Cardiac muscle cell (in vitro differentiated cells and primary cell): ENCODE measurements at places on chromosomes 16 and 17. TPM values are rescaled to one million over a fixed set of nuclear protein-coding genes. Genes with fewer than 3 reads are reported as not detected.

DNA sequence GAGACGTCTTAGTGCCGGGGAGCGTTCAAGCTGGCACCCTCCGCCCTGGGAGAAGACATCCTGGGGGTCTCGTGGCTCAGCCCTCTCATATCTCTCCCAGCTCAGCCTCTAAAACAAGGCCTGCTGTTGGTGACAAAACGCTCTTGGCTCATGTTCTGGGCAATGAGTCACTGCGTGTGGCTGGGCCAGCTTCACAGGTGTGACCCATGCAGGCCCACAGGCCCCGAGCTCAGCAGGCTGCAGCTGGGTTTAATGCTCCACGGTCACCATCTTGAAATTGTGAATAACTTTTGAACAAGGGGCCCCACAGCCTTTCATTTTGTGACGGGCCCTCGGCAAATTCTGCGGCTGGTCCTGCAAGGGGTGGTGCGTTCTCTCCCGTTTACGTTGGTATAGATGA is 22.4 kb downstream of the GAA start:
- peak; percentile 24 for DNase-seq

DNA sequence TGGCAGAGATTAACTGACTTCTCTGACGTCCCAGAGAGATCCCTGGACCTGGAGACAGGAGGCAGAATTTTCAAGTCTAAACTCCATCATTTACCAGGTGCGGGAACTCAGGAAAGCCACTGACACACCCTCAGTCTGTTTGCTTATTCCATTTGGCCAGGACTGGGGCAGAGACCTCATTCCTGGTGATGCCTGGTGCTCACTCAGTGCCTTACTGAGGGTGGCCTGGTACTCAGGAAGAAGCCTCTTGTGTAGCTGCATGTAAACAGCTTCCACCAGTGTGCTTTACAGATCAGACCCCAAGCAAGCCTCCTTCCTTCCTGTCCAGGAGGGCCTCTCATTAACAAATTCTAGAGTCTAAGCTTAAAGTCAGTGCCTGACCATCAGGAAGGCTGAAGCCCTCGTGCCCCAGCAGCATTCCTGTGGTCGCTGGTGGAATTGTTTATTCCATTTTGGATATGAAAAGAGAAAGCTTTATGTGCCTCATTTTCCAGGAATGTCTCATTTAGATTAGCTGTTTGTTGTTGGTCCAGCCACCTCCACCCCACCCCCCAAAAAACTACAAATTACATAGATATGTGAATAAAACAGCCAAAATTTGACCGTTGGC is 236.1 kb upstream of the CDH5 start:
- peak; percentile 93 for DNase-seq

GRCh38 chr16:9798474-9798873 is 383.8 kb downstream of the GRIN2A start:
- DNase-seq, result no peak

DNA sequence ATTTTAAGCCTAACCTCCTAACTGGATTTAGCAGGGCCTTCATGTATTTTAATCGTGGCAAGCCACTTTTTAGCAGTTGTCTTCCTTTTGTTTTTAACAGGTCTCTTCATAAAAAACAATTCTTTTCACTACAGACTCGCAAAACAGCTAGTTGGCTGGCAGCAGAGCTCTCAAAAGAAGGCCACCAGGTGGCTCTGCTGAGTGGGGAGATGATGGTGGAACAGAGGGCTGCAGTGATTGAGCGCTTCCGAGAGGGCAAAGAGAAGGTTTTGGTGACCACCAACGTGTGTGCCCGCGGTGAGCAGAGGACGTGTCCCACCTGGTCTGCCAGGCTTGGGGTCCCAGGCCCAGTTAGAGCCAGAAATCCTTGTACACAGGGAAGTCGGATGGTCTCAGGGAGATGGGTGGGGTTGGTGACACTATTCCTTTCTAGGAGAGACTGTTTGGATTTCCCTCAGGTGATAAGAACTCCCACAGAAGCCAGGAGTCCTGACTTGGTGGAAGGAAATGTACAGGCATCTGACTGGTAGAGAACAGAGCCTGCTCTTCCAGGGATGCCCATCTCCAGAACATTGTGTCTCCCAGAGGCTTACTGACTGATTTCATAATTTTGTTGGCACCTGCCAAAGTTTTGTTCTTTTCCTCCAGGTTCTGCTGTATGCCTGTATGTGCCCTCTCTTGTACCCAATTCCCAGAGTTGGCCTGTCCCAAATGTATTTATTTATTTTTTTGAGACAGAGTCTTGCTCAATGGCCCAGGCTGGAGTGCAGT is 14.9 kb upstream of the DDX19A start:
- DNase-seq, result peak; percentile 9

DNA sequence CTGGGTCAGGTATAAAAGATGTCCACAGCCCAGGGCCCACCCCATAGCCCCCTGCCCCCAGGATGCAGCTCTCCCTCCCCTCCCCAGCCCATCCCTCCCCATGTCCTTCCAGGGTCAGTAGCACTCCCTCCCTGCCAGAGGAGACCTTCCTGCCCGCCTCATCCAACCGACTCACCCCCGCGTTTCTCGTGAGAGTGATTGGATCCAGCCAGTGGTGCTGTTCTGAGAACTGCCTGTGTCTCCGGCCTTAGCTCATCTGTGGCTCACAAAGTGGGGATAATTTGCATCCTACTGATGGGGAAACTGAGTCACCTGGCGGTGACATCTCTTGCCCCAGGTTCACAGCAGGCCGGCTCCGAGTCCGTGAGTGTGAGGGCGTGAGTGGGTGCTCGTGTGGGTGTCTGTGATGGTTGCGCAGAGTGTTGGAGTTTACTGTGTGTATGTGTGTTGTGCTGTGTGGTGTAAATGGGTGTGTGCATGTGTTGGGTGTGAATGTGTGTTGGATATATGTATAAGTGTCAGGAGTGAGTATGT is 90.7 kb upstream of the GSE1 start:
- DNase-seq, result no peak

DNA sequence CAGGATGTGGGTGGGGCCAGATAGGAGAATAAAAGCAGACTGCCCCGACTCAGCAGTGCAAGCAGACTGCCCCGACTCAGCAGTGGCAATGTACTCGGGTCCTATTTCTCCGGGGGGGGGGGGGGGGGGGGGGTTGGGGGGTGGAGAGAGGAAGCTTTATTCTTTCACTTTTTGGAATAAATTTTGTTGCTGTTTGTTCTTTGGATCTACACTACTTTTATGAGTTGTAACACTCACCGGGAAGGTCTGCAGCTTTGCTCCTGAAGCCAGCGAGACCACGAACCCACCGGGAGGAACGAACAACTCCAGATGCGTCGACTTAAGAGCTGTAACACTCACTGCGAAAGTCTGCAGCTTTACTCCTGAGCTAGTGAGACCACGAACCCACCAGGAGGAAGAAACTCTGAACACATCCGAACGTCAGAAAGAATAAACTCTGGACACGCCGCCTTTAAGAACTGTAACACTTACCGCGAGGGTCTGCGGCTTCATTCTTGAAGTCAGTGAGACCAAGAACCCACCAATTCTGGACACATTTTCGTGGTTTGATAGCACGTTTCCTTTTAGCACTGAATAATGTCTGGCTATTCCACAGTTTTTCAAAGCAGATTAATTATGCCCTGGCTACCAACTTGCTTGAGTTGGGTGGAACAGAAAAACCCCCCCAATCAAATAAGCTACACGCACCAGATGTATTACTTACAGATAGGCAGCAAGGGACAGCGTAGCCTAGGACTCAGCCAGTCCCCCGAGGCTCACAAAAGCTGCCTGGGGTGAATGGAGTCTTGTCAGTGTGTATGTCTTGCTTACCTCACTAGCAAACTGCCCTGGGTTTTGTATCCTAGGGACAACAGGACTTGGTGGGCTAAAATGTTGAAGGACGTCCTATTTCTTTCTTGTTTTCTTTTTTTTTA is 11.9 kb downstream of the FZD2 start:
- DNase-seq, result no peak

DNA sequence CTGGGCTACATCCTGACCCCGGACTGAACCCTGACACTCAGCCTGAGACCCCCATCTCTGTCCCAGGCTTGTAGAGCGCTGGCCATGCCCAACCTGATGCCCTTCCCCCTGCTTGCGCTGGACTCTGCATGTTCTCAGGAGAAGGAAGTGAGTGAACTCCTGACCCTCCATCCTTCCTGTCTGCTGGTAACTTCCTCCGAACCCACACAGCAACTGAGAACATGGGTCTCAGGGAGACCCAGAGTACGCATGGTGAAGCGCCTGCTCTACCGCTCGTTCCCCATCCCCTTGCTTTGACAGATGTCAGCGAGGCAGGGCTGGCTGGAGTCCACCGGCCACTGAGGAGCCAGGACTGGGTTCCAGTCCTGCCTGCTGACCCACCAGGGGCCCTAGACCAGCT is 6.1 kb downstream of the CAMKK1 start:
- no peak for DNase-seq

DNA sequence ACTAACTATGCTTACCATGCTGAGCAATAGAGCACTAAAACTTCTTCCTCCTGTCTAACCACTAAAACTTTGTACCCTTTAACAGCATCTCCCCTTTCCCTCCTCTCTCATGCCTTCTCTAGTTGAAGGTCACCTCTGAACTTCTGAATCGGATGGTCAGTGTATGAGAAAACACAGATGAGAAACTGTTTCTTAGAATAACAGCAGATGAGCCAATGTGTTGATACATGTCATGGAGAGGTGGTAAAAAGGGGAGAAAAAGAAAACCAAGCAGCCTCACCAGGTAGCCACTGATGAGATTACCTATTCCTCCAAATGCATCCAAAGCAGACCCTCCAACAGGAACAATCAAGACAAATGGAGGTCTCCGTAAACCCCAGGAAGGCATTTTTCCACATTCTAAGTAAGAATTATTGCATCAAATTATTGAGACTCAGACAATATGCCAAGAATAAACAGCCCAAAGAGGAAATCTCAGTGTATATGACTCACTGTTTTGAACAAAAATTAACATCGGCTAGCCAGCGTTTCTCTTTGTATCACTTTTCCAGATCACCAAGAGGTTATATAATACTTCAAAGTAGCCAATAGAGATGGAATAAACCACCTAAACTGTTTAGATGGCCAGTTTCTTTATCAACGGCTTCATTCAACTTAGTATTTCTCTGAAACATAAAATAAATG is 793.3 kb upstream of the SOX9 start:
- no peak for DNase-seq

DNA sequence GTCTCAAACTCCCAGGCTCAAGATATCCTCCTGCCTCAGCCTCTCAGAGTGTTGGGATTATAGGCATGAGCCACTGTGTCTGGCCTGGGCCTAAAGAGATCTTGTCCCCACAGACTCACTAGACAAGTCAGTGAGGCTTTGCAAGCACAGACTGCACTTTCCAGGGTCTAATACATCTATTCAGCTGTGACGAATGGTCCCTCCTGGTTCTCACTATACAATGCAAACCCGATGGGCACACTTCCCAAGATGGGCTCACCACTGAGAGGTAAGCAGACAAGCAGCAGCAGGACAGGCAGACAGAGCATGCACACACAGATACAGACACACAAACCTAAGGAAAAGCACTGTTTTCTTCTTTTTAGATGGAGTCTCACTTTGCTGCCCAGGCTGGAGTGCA is 8.8 kb downstream of the MBTPS1 start:
- DNase-seq, result no peak

DNA sequence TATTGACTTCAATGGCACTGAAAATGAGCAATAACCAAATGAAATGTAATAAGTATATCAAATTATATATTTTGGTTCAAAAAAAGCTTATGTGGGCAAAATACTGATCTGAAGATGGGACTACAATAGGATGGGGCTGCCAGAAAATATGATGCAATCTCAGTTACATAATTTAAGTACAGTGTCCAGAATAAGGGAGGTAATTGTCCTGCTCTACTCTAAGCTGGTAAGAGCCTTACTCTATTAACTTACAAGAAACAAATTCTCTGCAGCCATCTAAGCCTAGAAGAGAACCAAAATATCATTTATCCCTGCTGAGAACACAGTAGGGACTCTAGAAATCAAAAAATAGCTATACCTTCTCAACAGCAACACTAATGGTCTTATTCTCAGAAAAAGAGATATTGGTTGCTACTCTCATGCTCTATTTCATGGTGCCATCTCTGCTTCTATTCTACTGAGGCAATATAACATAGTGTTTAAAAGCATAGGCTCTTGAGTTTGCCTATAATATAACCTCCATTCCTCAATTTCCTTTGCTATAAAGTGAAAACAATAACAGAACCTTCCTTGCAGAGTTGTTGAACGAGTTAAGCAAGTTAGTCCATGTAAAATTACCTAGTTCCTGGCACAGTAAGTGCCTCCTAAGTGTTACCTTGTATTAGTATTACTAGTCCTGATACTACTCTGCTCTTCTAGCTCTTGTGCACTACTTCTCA is 19.9 kb downstream of the NQO1 start:
- no peak for DNase-seq

- DNase-seq, result no peak
Measured at GRCh38 chr16:12208341-12209035, 232.0 kb downstream of the SNX29 start.

DNA sequence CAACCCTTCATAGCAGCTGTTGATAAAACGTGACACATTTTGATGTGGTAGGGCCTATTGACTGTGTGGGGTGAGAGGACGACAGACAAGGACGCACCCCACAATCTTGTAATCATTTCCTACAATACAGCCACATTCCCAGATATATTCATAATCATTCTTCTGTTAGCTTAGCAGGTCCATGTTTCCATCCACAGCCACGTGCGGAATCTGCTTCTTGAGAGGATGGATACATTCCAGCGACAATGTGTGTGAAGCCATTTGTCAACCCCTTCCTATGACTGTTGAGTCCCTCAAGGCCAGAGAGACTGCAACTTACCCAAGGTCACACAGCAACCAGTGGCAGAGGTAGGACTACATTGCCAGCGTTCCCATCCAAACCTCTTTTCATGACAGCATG is 8.7 kb upstream of the COPS3 start:
- DNase-seq, result no peak

- DNase-seq, result no peak
Measured at GRCh38 chr17:9220398-9221146, 199.3 kb downstream of the NTN1 start.

DNA sequence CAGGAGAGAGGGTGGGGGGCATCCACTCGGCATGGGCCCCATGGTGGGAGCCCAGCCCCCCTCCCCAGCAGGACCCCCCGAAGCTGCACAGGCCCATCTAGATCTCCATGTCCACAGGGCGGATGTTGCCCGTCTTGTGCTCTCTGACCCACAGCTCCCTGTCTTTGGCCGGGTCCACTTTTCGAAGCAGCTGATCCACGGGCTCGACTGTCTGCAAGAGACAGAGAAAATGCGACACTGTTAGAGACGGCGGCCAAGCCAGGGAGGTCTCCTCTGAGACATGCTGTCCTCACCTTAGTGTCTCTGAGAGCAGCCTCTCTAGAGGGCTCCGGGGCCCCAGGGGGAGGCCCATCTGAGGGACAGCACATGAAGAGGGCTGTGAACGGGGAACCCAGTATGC is 12.1 kb upstream of the RCVRN start:
- no peak for DNase-seq

- DNase-seq, result peak; percentile 52
Measured at GRCh38 chr16:24045641-24046040, 209.9 kb downstream of the PRKCB start.

GRCh38 chr17:586920-587685 is 127.5 kb downstream of the VPS53 start:
- DNase-seq, result no peak

- DNase-seq, result no peak
Measured at GRCh38 chr16:28084209-28084608, 20.7 kb upstream of the GSG1L start.

GRCh38 chr17:1872976-1873375 is 43.2 kb downstream of the RPA1 start:
- DNase-seq, result no peak

SENP3 gene
- total RNA-seq, result 71.5 and 78.9 TPM in 2 replicates

BFAR gene
- 34.4 and 38.4 TPM in 2 replicates for total RNA-seq

STAC2 gene
- 0.21 and 0.56 TPM in 2 replicates for total RNA-seq

SYNGR3 gene
- total RNA-seq, result 27.2 and 28.5 TPM in 2 replicates

OTOA gene
- 0.11 and 0.51 TPM in 2 replicates for total RNA-seq

PIMREG gene
- total RNA-seq, result 10.3 and 70.6 TPM in 2 replicates

RASL10B gene
- total RNA-seq, result 108 and 116 TPM in 2 replicates

MAPK7 gene
- 26.8 and 27.1 TPM in 2 replicates for total RNA-seq

MYH13 gene
- 0.09 TPM in 1 of 2 replicates, not detected in the other for total RNA-seq

CD300A gene
- 2.7 and 4.2 TPM in 2 replicates for total RNA-seq
